ENCODE measurements at places on chromosomes 4 and X.
A peak's percentile ranks its signal among the peaks of the same experiment; 100 is the strongest.

DNA sequence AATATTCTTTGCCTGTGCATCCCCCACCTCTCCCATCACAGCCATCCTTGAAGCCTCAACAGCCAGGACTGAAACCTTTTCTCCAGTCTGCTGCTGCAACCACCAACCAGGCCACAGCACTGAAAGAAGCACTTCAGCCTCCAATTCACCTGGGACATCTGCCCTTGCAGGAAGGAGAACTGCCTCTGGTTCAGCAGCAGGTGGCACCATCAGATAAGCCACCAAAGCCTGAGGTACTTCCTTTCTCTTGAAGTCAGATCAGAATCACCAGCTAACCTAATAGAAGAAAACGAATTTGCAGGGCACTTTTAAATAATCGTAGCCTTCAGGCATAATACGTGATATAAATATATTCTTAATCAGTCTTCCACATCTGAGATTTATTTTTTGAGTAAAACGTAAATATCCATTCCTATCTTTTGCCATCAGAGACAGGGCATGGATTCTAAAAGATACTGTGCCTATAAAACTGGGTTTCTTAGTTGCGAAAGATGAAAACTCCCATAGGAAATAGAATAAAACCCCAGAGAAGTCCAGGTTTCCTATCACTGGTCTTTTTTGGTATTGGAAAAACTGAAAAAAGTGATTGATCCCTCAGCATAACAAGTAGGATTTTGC lies 9.5 kb downstream of the AMBN start:
- peak; percentile 3 for DNase-seq

DNA sequence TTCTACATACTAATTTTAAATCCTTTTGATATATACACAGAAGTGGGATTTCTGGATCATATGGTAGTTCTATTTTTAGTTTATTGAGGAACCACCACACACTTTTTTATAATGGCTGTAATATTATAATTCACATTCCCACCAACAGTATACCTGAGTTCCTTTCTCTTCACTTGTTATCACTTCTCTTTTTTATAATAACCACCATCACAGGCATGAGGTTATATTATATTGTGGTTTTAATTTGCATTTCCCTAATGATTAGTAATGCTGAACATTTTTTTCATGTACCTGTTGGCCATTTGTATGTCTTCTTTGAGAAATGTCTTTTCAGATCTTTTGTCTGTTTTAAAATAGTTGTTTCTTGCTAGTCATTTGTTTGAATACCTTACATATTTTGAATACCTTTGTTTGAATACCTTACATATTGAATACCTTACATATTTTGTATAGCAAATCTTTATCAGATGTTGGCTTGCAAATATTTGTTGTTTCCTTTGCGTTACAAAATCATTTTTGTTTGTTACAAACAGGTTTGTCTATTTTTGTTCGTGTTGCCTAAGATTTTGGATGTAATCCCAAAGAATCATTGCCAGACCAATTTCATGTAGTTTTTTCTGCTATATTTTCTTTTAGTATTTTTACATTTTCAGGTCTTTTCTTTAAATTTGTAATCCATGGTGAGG lies 198.5 kb upstream of the KLF8 start:
- DNase-seq: no peak

GRCh38 chrX:16843208-16843909 lies 26.8 kb downstream of the RBBP7 start:
- no peak for DNase-seq

DNA sequence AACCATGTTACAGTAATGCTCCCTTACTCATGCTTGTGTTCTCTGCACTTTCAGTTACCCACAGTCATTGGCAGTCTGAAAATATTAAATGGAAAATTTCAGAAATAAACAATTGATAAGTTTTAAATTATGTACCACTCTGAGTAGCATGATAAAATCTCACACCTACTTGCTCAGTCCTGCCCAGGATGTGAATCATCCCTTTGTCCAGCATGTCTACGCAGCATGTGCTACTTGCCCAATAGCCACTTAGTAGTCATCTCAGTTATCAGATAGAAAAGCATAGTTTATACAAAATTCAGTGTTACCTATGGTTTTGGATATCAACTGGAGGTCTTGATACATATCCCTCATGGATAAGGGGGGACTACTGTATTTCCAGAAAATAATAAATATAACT lies 577.1 kb downstream of the GALNTL6 start:
- DNase-seq: no peak

DNA sequence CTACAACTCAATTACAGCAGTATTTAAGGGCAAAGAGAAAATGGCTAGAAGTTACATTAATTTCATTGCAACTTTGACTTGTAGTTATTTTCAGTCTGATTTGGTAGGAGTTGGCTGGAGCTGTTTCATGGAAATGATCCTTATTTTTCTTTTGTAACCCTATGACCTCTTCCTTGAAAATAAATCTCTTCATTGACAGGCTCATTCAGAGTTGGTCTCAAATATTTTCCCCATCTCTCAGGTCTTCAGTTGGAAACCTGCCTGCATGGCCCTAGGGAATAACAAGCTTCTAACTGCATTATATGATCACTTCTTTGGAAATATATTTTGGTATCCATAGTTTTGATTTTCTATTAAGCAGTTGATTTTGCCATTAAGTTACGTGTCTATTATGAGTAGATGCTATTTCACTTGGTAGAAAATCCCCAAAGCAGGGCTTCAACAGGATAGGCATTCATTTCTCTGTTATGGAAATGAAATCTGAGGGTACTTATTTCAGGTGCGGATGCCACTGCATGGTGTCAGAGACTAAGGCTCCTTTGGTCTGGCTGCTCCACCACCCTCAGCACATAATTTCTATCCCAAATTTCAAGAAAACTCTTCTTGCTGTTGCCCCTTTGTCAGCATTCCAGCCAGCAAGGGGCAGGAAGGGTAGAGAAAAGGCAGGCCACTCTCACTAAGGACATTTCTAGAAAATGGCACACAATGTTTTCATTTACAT lies 502.5 kb downstream of the SPRY1 start:
- no peak for DNase-seq

DNA sequence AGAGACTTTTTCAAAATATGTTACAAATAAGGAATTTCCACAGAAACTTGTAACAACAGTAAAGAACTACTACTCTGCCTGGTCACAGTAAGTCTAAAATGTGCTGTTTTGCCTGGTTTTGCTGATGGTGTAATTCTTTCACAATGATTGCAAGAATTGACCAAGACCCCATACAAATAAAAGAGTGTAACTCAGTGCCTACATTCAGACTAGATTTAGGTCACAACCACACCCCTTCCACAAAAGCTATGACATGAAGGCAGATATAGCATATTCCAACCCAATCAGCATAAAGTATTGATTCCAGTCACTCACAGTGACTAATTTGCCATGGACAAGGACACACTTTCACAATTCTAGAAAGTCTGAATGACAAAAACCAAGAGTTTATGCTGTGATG lies 53.7 kb upstream of the TMPRSS11F start:
- DNase-seq: no peak

GRCh38 chr4:171954650-171955049 lies 141.4 kb downstream of the GALNTL6 start:
- no peak for DNase-seq

- no peak for DNase-seq
Observed at GRCh38 chrX:68843992-68844391, 15.2 kb downstream of the EFNB1 start.

- no peak for DNase-seq
Observed at GRCh38 chrX:134604701-134605311, 53.5 kb downstream of the PLAC1 start.

- DNase-seq: no peak
Observed at GRCh38 chr4:79325864-79326328, at the start of gene NAA11. Gene NAA11 (minus strand): TSS chr4:79326061. CDS start chr4:79325877, 184 bp downstream.

DNA sequence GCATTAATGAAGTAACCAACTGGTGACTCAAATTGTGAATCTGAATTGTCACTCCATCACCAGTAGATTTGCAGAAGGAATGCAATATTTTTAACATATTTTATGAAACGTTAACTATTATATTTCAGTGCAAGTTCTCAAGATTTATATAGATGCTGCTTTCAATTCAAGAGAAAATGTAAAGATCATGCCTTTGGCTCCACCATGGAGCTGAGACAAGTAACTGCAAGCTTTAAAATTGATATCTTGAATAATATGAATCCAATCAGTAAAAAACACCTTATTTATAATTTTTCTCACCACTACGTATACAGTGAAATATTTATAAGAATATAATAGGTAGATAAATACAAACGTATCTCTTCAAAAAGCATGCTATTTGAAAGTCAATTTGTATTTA lies 27.8 kb upstream of the GALNTL6 start:
- DNase-seq: no peak

GRCh38 chr4:140648716-140649308 lies 80.1 kb upstream of the UCP1 start:
- no peak for DNase-seq

DNA sequence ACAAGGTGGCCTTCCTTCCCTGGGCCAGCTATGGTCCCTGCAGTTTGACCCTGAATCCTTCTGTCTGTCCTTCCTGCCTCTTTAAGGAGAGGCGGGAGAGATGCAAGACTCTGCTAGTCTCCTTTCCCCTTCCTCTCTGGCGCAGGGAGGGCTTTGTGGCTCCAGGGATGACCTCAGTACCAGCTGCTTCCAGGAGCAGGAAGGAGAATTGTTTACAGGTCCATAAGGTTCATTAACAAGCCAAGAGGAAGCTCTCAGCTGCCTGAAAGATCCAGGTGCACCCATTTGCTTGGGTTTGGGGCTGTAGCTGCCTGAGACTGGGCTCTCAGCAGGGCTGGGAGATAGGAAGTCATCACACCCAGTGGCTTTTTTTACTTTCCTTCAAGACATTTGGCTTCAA lies 4.0 kb upstream of the FATE1 start:
- no peak for DNase-seq

DNA sequence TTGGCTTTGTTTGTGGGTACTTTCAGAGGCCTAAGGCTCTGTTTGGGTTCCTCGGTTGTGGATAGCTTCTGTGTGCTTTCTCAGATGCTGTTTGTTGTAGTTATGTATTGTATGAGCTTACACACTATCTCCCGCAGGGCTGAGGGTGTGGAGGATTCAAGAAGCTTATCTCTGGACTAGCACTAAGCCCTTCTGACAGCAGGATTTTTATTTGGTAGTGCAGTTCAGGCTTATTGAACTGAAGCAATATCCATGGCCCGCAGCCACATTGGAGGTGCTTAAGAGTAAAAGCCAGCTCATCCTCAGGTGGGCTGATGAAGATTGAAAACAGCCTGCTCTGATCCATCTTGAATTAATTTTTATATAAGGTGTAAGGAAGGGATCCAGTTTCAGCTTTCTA lies 128.2 kb downstream of the RASGEF1B start:
- no peak for DNase-seq

DNA sequence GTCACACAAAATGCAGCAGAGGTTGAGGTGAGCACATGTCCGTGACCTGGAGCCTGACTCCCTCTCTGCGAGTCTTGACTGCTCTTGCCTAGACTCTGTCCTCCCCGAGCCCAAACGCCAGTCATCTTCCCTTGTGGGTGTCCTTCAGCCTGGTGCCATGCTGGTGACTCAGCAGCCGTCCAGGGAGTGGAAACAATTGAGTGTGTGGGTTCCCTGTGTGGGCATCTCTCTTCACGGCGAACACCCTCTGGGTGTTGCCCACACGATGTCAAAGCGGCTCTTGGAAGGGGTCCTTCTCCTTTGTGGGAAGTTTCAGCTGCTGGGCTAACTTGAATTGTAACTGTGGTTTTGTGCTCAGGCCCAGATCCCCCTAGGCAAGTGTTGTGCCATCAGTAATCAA lies 17.5 kb upstream of the MSANTD1 start:
- no peak for DNase-seq

GRCh38 chrX:43881410-43882293 lies 598 bp downstream of the MAOB start:
- DNase-seq: no peak

- peak; percentile 64 for DNase-seq
Observed at GRCh38 chr4:122783301-122784215, 43.1 kb upstream of the FGF2 start.

DNA sequence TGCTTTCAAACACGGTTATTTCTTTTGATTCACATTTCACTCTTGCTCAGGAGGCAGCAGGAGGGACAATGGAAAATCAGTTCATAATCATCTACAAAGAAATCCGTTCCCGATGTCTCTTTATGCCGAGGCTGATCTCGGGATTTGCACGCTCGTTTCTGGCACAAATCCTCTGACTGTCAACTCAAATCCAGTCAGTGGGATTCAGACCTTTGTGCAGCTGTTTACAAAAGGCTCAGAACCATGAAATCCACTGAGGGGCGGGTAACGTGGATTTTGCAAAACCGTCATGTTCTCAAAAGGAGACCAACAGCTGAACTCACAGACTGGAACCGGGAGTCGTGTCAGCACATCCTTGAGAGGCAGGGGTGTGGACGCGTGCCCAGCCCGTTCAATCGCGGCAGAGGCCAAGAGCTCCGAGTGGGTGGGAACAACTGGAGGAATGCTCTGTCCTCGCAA lies 46.4 kb downstream of the ACOX3 start:
- DNase-seq: peak; percentile 21

GRCh38 chrX:18424482-18425198 lies 768 bp upstream of the CDKL5 start:
- DNase-seq: no peak

DNA sequence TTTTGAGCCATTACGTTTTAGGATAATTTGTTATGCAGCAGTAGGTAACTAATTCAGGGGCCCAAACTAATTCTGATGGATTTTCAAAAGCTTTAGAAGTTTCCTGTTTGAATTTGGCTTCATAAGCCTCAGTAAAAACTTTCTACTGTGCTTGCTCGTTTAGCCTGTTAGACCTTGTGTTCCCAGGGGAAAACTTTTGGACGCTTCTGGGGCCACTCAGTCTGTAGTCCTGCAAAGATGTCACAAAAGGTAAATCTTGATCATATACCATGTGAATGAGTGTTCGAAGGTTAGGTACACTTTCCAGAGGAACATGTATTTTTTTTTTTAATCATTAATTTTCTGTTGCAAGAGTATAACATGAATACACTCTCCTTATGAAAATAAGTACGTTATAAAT lies 70.7 kb downstream of the SUPT20HL2 start:
- DNase-seq: no peak

GRCh38 chr4:37381040-37381668 lies 136.6 kb downstream of the NWD2 start:
- no peak for DNase-seq

DNA sequence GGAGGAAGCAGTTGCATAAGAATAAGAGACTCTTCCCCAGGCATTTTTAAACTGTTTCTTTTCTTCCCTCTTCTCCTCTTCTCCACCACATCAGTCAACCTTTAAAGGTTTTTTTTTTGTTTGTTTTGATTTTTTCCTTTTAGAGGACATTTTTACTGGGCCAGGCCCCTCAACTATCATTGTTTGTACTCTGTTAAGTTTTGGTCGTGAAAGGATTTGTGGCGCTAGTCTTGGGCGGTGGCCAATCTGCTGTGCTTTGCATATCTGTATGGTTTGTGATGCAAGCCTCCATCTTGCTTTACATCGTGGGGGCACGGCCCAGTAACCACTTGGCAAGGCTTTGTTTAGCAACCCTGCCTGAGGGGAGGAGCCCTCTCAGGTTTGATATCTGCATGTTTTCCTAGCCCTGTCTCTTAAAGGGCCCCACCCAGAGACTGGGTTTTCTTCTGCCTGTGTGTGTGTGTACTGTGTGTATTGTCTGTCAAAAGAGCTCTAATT lies 101.9 kb upstream of the SLITRK2 start:
- DNase-seq: no peak

Measured in amniotic stem cell (primary cell).